ENCODE measurements at places on chromosomes 4 and X. TPM values are rescaled to one million over a fixed set of nuclear protein-coding genes. Genes with fewer than 3 reads are reported as not detected.

DNA sequence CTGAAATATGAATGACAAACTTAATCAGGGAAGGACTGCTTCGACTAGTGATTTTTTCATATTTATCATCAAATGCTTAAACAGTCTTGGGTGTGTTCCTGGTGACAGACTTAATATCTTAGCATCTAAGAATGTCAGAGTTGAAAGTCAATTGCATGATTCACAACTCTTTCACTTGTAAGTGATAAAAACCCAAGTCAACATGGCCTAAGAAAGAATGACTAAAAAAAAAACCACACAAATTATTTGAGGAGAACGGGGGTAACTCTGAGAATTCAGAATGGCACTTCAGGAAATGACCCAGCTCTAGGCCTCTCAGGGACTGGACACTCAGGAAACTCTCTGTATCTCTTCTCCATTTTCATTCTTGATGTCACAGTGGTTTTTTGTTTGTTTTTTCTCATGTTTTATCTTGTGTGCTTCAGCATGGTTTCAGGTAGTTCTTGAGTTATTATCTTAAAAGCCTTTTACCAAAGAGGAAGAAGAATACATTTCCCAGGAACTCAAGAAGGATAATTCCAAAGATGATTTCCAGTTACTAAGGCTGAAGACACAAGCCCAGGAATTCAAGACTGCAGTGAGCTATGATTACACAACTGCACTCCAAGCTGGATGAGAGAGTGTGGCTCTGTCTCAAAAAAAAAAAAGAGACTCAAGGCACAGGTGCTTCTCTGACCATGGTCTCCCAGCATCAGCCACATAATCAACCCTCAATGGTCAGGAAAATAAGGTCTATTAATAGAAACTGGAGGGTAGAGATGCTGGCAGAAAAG is 1697.8 kb upstream of the IGFBP7 start:
- no peak for DNase-seq

Gene MFAP3L
- 1.0 TPM for total RNA-seq

Gene CAPN6
- not detected for total RNA-seq

DNA sequence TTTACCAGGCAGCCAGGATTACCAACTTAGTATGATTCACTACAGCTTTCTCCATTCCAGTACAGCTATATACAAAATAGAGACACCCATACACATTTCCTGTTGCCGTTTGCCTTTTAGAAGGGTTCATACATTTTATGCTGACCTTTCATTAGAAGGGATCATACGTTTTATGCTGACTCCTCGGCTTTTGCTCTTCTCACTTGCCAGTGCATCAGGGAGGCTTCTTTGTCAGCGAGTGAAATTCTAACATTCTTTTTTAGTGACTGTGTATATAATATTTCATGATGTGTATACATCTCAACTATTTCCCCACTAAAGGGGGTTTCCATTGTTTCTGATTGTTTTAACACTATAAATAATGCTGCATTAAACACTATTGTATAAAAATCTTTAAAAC is 552.6 kb downstream of the TRIML1 start:
- DNase-seq: no peak

DNA sequence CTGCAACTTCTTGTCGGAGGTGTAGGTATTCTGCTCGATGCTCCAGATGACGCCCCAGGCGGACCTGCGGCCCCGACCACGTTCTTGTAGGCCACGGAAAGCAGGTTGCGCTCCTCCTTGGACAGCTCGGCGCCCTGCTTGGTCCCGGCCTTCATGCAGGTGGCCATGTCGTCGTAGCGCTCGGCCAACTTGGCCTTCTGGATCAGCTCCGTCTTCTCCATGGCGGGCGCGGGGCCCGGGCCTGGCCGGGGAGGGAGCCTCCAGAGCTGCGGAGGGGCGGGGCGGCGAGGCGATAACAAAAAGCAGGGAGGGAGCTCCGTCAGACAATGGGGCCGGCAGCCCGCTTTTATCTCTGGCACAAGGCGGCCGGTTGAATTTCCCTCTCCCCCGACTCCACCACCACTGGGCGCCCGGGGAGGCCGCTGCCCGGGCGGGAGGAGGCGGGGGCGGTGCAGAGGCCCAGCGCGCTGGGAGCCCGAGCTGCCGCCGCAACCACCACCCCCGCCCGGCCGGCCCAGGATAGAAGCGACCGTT is 28.3 kb upstream of the DRP2 start:
- DNase-seq: no peak

Gene HDX
- total RNA-seq: 1.4 TPM

- DNase-seq: peak; percentile 69
Measured at GRCh38 chrX:68827848-68828624, 785 bp upstream of the EFNB1 start.

- DNase-seq: no peak
Measured at GRCh38 chr4:147580396-147580795, 36.8 kb upstream of the TMEM184C start.

- no peak for DNase-seq
Measured at GRCh38 chrX:118632862-118633261, 94.5 kb upstream of the IL13RA1 start.

DNA sequence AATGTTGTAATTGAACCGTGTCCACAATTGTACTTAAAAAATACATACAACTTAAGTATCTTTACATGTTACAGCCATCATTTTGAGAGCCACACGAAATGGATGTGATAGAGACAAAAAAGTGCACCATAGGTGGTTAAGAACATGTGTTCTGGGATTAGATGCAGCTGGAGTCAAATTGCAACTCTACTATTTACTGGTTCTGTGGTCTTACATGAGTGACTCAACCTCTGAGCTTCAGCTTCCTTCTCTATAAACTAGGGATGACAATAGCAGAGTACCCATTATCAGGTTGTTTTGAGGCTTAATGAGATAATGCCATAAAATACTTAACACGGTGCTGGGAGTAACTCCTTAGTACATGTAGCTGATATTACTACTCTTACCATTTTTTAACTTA is 130.4 kb downstream of the IDS start:
- DNase-seq: no peak

Gene WAS
- total RNA-seq: 87.8 TPM

GRCh38 chr4:75099321-75099720 is 166.4 kb downstream of the PARM1 start:
- no peak for DNase-seq

- DNase-seq: no peak
Measured at GRCh38 chr4:40335525-40335894, 377 bp downstream of the CHRNA9 start.

Gene CNGA1
- 0.34 TPM for total RNA-seq

DNA sequence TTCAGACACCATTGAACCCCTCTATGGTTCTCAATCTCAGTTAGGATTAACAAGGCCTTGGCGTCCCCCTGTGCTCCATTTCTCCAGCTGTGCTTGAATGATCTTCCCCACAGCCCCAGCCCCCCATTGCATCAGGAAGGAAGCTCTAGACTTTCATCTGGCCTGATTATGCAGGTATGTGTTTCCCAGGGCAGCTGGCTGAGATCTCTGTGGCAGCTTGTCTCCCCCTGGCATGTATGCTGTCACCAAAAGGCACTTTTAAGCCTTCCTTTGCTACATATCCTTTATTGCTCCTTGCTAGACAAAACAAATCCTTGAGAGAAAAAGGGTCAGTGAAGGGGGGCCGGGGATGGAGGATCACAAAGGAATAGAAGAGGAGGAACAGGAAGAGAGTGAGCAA is 1056.0 kb upstream of the SLIT2 start:
- no peak for DNase-seq

Gene USP17L28
- total RNA-seq: not detected

DNA sequence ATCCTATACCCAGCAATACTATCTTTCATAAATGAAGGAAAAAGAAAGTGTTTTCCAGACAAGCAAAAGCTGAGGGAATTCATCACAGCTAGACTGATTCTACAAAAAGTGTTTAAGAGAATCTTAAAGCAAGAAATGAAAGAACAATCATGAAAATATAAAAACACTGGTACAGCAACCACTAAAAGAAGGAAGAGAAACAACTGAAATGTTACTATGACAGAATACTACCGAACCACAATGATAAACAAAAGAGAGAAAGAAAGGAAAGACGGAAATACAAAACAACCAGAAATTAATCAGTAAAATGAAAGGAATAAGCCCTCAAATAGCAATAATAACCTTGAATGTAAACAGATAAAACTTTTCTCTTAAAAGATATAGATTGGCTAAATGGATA is 110.8 kb upstream of the AFF2 start:
- DNase-seq: no peak

Gene CRLF2
- total RNA-seq: 0.40 TPM

GRCh38 chrX:153352858-153353257 is 18.9 kb downstream of the ZNF275 start:
- no peak for DNase-seq

Gene MAGEB2
- total RNA-seq: not detected

DNA sequence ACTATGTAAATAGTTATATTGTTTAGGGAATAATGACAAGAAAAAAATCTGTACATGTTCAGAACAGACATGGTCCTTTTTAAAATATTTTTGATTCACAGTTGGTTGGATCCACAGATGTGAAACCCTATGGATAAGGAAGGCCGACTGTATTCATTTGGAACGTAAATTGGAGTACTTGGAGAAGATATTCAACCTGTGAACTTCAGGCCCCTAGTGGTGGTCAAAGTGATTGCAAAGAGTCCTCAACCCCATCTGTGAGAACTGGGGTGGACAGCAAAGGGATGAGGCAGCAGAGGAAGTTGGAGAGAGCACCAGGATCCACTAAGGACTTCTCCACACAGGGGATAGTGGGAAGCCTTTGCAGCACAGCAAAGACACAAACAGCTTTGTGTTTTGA is 6.2 kb upstream of the CXCL13 start:
- no peak for DNase-seq

DNA sequence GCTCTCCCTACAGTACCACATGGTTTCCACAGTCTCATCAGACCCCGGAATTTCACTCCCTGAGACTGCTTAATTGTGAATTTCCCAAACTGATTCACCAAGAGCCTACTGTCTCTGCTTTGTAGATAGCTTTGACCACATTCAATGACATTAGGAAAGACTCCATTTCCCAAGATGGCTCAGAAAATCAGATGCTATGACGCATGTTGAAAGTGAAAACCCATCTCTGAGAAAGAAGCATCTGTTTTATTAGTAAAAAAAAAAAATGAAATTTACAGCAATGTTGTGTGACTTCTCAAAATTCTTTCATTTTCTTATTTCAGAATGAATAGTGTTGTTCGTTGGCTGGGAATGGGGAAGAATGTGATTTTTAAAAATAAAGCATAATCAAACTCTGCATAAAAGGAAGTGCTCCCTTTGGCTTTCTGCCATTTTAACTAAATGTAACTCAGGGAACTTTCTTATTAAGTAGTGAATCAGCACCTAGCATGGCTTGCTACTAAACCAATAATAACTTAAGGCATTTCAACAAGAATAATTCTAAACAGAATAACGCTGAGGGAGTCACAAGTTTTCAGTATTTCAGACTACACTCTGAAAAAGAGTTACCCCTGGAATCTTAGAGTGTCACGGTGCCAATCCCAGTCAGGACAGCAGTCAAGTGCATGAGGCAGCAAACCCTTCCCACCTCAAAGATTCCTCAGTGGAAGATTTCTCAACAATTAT is 97.4 kb upstream of the MYOZ2 start:
- DNase-seq: no peak

Gene IL1RAPL2
- not detected for total RNA-seq

- no peak for DNase-seq
Measured at GRCh38 chrX:7071390-7071789, 76.1 kb upstream of the STS start.

Gene XAGE2
- not detected for total RNA-seq

DNA sequence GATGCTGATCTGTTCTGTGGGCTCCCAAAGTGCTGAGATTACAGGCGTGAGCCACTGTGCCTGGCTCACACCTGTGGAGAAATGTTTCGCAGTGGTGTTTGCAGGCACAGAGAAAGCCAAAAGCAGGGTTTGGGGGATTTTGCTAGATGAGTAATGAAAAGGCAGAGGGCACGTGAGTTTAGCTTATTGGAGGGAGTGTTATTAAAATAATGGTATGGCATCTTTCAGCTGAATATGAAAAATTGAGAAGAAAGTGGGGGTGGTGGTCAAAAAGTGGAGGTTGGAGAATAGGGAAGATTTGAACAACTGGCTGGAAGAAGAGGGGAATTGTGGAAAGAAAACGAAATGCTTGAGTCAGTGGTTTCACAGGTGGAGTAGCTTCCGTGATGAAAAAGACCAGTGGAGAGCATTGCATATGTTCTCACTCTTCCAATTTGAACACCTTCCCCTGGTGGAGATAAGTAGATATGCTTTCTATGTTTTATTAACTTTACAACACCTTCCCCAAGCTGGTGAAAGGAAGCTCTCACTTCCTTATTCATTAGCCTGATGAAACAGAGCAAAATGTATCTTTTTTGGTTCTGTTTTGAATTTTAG is 1.1 kb upstream of the CHST7 start:
- DNase-seq: peak; percentile 44

- no peak for DNase-seq
Measured at GRCh38 chrX:6203462-6204215, 25.0 kb downstream of the NLGN4X start.

DNA sequence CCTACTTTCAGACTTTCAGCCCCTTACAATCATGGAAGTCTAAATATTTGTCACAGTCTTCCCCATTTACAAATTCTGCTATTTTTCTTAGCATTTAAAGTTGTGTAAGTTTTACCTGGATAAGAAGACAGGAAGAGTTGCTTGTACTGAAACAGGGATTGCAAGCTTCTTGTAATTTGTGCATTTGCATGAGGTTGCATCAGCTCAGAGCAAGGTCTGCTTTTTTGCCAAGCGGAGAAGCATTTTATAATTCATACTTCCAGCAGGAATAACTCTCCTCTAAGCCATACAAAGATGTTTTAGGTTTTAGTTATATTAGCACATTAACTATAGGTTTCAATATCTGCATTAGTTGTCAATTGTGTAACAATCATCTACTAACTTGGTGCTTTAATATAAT is 922.0 kb upstream of the PABPC4L start:
- no peak for DNase-seq

- DNase-seq: no peak
Measured at GRCh38 chrX:7223271-7223670, 75.3 kb upstream of the PUDP start.

Gene CENPVL2
- 0.14 TPM for total RNA-seq

DNA sequence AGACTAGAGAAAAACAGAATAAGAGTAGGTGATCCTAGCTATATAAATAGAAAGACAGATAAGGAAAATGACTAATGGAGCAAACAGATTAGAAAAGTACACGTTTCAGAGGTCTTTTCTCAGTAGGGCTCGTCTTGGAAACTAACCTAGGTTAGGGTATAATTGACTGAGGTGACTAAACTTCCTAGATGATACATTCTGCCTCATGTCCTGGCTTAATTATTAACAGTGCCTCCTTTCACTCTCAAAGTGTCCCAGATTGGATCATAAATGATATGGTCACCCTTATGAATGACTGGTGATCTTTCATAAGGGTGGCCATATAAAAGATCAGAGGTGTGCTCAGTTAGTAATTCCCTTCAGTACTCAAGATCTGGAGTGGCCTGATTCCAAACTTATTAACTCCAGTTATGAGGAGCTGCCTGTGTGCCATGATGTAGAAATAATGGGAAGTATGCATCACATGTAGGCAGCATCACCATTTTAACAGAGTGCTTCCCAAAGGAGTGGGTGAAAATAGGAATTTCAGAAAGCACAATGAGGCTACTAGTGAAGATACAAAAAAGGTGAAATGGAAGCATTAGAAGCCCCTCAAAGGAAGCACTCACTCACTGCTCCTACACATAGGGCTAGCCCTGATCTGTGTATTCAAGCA is 14.7 kb upstream of the GRIA3 start:
- DNase-seq: no peak

GRCh38 chr4:61293707-61294400 is 93.7 kb downstream of the ADGRL3 start:
- DNase-seq: no peak

GRCh38 chr4:91298156-91298700 is 1005.5 kb upstream of the GRID2 start:
- DNase-seq: no peak

GRCh38 chrX:136525738-136526606 is 6.0 kb upstream of the VGLL1 start:
- DNase-seq: no peak

Measured in activated naive CD8-positive, alpha-beta T cell treated with anti-CD3 and anti-CD28 coated beads for 36 hours (primary cell).